RCC 7860 (cell line): ENCODE measurements at places on chromosomes 6 and 20.
A peak's percentile ranks its signal among the peaks of the same experiment; 100 is the strongest.

GRCh38 chr6:8707956-8708772 is 272.8 kb upstream of the SLC35B3 start:
- DNase-seq: no peak

DNA sequence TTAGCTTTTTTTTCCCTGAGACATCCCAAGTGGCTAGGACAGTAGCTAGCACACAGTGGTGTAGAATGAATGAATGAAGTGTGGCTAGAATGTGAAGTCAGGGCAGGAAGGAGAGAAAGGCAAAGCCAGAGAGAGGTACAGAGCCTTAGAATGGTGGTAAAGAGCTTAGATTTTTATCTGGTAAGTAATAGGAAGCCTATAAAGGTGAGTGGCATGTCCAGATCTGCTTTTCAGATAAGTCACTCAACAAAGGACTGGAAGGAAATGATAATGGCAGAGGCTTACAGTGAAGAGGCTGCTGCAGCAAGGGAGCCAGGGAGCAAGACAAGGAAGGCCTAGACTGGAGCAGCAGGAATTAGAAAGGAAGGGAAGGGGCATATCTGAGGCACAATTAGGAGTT is 96.0 kb upstream of the PRDM1 start:
- DNase-seq: no peak

DNA sequence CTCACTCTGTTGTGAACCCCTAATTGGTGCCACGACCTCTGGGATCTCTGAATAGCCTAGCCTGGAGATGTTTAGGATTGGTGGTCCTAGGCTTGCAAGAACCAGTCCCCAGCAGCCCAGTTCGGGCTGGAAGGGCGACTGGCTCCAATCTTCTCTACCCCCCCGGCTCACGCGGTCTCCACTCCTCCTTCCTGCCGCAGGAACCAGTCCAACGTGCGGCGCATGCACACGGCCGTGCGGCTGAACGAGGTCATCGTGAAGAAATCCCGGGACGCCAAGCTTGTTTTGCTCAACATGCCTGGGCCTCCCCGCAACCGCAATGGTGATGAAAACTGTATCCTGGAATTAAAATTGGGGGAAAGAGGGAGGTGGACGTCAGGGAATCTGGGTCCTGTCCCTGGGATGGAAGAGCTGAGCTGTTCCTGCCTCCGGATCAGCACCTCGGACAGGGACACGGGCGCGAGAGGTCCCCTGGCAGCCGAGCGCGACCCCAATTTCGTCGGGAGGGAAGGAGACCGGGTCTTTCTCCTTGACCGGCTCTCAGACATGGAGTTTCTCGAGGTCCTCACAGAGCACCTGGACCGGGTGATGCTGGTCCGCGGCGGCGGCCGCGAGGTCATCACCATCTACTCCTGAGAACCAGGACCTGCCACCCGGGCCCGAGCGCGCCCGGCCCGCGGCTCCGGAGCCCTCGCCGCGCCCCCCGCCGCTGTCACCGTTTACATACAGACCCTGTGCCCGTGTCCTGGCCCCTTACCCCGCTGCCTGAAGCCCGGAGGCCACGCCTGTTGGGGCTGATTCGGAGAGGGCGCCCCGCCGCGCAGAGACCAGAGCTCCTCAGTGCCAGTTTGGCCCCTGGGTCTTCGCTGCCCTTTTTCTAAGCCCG is 28.2 kb downstream of the SLC12A5 start:
- no peak for DNase-seq

GRCh38 chr6:135258970-135259369 is 77.9 kb downstream of the MYB start:
- DNase-seq: no peak

DNA sequence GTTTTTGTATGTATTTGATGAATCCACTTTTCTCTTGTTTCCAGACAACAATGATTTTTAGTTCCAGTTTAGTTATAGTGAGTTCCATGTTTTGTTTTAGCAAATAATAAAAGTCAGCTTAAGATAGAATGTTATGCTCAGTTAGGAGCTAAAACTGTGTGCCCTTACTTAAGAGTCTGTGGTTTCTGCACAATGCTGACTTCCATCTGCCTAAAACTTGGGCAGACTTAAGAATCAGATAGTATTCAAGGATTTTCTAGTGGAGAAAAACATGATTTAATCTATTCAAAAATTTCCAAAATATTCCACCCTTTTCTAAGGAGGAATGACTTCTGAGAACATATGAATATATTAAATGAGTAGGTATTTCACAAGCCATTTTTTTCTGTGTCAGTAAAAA is 32.8 kb downstream of the LAMA4 start:
- DNase-seq: no peak

- no peak for DNase-seq
These were observed 140 bp downstream of the ADA start for GRCh38 chr20:44651434-44651683.

DNA sequence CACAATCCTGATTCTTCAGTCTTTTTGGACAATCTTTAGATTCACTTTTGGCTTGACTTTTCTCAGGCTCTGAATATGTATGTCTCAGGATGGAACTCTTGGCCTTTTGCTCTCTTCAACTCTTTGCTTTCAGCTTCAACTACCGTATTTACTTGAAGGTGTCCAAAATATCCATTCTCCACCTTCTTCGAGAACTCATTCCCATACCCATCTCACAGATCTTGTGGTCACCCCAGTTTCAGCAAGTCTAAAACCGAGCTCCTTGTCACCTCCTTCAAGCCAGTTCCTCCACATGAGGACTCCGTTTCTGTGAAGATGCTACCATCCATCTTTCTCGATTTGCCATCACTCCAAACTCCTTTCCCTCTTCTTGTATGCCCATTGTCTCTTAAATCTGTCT is 2.0 kb upstream of the MMP24 start:
- no peak for DNase-seq

GRCh38 chr6:31363811-31364210 is 6.8 kb upstream of the HLA-B start:
- DNase-seq: no peak

- DNase-seq: peak; percentile 5
These were observed 60.8 kb downstream of the RTN4IP1 start for GRCh38 chr6:106568530-106568929.

GRCh38 chr20:63947638-63948456 is 8.4 kb downstream of the UCKL1 start:
- DNase-seq: no peak

DNA sequence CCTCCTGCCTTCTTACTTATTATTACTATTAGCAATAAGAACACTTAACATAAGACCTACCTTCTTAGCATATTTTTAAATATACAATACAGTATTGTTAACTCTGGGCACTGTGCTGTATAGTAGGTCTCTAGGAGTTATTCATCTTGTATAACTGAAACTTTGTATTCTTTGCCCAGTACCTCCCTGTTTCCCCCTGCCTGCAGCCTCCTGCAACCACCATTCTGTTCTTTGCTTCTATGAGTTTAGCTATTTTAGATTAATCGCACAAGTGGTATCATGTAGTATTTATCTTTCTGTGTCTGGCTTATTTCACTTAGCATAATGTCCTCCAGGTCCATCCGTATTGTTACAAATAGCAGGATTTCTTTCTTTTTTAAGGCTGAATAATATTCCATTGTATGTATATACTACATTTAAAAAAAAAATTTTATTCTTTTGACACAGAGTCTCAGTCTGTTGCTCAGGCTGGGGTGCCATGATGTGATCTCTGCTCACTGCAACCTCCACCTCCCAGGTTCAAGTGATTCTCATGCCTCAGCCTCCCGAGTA is 4.4 kb downstream of the C6orf89 start:
- no peak for DNase-seq

GRCh38 chr20:63136296-63136695 is 79.6 kb downstream of the YTHDF1 start:
- no peak for DNase-seq

GRCh38 chr20:10236540-10237533 is 18.2 kb downstream of the SNAP25 start:
- DNase-seq: no peak

DNA sequence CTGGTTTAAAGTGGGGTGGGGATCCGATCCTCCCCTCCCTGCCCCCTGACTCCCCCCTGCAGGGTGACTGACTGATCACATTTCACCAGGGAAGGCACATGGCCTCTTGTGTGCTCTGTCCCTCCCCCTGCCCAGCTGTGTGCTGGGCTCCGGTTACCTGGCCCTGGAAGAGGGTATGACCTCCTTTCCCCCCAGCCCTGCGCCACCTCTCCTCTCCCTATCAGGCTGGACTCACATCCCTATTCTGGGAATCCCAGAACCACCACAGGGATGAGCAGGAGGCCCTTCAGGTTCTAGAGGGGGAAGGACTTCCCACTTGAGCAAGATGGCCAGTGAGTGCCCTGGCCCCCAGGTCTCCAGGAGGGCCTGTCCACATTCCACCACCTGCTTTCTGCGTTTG is 2.1 kb upstream of the IP6K3 start:
- no peak for DNase-seq

GRCh38 chr6:107214655-107215054 is 99.3 kb upstream of the BEND3 start:
- no peak for DNase-seq

- DNase-seq: no peak
These were observed 82.6 kb downstream of the CDC5L start for GRCh38 chr6:44470115-44470464.

DNA sequence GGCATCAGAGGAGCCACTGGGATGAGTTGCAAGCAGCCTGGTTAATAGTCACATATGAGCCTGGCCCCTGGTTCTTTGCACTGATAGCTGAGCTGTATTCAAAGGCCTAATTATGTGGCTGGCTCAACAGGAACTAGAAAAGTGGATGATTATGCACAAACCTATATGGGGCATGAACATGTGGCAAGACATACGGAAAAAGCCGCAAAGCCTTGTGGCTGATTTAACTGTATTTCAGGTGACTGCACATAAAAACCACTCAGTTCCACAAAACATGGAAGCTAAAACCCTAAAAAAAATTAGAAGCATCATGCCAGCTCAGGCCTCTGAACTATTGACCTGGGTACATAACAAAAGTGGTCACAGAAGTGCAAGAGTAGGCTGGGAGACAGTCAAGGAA is 13.0 kb upstream of the MUC22 start:
- no peak for DNase-seq

- DNase-seq: no peak
These were observed 195.0 kb downstream of the CD83 start for GRCh38 chr6:14312587-14312986.

- DNase-seq: no peak
These were observed 116.4 kb downstream of the KIF6 start for GRCh38 chr6:39608652-39609345.

DNA sequence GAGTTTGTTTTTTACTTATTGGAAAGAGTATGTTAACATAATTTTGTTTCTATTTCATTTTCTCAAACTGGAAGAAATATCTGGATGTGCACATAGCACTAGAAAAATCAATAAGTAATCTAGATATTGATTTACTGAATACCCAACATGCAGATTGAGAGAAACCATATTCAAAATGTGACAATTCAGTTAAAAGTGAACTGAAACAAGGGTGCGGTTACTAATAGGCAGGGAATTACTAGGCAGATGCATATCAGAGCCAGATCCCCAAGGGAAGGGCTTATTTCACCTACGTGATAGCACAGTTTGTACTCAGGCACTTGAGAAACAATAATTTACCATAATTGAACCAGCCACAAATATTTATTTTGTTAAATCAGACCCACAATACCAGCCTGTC is 493.1 kb upstream of the FLRT3 start:
- DNase-seq: no peak

- DNase-seq: no peak
These were observed 13.8 kb downstream of the PCIF1 start for GRCh38 chr20:45948261-45948733.

- DNase-seq: no peak
These were observed 97.5 kb downstream of the GMDS start for GRCh38 chr6:2147766-2148448.

GRCh38 chr20:40710603-40711002 is 21.6 kb upstream of the MAFB start:
- no peak for DNase-seq

- DNase-seq: no peak
These were observed 203.1 kb downstream of the JARID2 start for GRCh38 chr6:15449011-15449410.

- DNase-seq: peak; percentile 81
These were observed 30.7 kb downstream of the HUS1B start for GRCh38 chr6:626236-626635.

DNA sequence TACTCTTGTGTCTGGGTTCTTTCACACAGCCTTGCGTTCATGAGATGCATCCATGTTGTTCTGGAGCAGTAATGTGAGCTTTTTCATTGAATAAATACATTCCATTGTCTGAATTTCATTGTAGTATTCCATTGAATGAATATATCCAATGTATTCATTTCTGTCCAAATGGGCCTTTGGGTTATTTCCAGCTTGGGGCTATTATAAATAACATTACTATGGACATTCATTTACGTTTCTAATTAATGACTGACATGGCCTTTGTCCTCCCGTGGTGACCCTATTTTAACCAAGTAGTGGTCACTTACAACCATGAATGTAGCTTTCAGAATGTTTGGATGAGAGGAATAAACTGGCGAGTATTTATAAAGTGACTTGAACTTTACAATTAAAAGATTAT is 30.1 kb upstream of the NAA20 start:
- no peak for DNase-seq

- no peak for DNase-seq
These were observed 379.9 kb downstream of the CD109 start for GRCh38 chr6:74075896-74076295.

GRCh38 chr6:24931296-24931695 is 4.5 kb downstream of the RIPOR2 start:
- DNase-seq: no peak

DNA sequence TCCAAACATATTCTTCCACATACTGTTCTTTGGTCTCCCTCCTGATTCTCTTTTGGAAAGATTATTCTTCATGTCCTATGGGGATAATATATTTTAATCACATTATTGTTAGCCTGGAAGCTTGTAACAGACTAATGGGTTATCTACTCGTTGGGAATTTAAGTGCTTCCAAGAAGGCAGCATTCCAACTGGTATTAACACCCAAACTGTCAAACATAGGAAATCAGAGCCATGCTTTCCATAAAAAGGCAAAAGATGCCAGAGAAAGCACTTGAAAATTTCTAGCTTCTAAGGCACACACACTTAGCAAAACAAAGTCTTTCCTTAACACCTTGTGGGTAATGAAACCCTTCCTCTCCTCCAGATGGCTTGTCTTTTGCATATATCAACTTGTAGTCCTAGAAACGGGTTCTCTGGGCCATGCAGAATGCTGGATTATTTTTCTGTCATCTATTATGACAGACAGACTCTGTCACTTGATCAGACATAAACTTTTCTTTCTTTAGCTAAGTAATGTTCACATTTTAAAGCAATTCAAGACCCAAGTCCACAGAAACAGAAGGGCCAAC is 41.5 kb downstream of the B4GALT5 start:
- DNase-seq: no peak

GRCh38 chr6:162173466-162173865 is 554.1 kb downstream of the PRKN start:
- DNase-seq: no peak

DNA sequence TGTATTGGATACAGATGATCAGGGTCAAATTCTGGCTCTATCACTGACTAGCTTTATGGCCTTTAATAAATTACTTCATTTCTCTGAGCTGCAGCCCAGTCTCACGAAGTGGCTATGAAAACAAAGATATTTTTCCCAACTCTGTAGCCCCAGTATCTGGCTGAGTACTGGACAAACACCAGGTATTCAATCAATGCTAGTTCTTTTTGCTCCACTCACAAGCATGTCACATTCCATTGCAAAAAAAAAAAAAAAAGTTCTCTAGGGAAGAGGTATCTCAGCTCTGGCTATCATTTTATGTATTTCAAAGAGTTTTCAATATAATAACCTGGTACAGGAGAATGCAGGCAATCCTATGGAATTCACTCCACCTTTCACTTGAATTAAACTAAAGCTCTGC is 3.1 kb downstream of the CHD6 start:
- DNase-seq: no peak
